Activated naive CD8-positive, alpha-beta T cell treated with anti-CD3 and anti-CD28 coated beads for 36 hours (primary cell): ENCODE measurements at places on chromosomes 3 and 15. TPM values are rescaled to one million over a fixed set of nuclear protein-coding genes. Genes with fewer than 3 reads are reported as not detected.

IMPDH2 gene
- 549 TPM for total RNA-seq

FBXL2 gene
- total RNA-seq: not detected

TMEM158 gene
- total RNA-seq: 0.12 TPM

CSPG4 gene
- not detected for total RNA-seq

EOMES gene
- total RNA-seq: 0.97 TPM

SNX4 gene
- total RNA-seq: 33.9 TPM

CCRL2 gene
- 3.1 TPM for total RNA-seq

MAP6D1 gene
- 5.3 TPM for total RNA-seq

BTBD1 gene
- total RNA-seq: 62.4 TPM

ROBO2 gene
- total RNA-seq: not detected

NRROS gene
- total RNA-seq: 21.2 TPM

ALDH1A2 gene
- 0.90 TPM for total RNA-seq

FSIP1 gene
- total RNA-seq: 0.74 TPM

FBXW12 gene
- total RNA-seq: not detected

ARNT2 gene
- total RNA-seq: not detected

SIDT1 gene
- total RNA-seq: 18.0 TPM

IL17RD gene
- total RNA-seq: 0.04 TPM

CNTN3 gene
- total RNA-seq: not detected

C3orf22 gene
- total RNA-seq: not detected

ALDH1A3 gene
- not detected for total RNA-seq

ALG1L2 gene
- total RNA-seq: 0.56 TPM

NEK10 gene
- 0.41 TPM for total RNA-seq

NOX5 gene
- total RNA-seq: not detected
